GM12878 (cell line): ENCODE measurements at places on chromosomes 3 and 15.

DNA sequence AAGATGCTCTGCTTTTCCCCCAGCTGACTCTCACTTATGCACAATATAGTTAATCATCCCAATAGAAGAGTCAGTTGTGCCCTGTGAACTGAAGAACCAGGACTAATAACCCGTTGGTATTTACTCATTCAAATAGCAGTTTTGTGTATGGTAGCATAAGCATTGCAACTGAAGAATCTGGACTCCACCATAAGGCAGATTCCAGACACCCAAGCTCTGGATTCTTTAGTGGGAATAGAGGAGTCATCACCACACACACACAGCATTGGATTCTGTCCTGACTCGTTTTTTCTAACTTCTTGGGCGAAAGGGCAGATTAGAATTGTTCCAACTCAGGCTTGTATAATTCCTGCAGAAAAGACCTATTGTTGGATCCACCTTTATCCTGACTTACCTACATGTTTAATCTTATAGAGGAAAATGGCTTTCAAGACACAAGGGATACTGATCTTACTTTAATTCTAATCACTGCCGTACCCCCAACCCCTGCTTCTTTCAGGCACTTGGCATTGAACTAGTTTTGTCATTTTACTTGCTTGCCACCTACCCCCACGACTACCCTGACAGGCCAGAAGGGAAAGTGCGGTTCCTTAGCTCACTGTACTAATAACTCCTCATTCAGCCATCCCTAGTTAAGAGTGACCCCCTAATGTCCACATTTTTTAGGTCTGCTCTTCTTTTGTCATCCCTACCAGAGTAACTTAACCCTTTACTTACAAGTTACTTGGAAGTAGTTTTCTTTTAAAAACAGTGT lies 42.3 kb downstream of the NKIRAS1 start:
- no peak overlapping the region for H3K27ac ChIP-seq
- peaks cover 5% of the 10 kb centered on the region; the same call in 1 of the 2 replicates for H3K36me3 ChIP-seq
- DNase-seq, result no peak
- H3K4me3 ChIP-seq, result no peak overlapping the region
- no peaks in the 10 kb centered on the region for H3K4me1 ChIP-seq

GRCh38 chr15:33445984-33446383 lies 135.2 kb downstream of the RYR3 start:
- no peaks in the 10 kb centered on the region for H3K36me3 ChIP-seq
- H3K4me3 ChIP-seq, result no peak overlapping the region

GRCh38 chr15:86654501-86654900 lies 574.8 kb downstream of the AGBL1 start:
- H3K4me3 ChIP-seq, result no peak overlapping the region
- H3K27ac ChIP-seq, result no peak overlapping the region
- no peak for DNase-seq

DNA sequence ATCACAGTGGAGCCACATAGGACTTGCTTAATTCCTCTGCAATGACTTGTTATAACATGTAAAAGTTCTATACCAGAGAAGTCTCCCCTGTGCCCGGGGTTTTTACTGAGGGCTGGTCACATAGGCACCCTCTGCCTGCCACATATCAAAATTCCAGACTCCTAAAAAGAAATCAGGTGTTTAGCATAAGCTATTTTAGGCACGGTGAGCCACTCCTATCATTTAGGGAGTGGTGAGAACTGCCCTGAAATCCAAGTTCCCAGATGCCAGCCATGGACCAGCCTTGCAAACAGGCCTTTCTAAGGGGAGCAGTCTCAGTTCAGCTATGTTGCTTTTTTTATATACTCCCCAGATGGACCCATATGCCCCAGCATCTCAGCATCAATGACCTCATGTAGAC lies 130.3 kb downstream of the THSD4 start:
- no peaks in the 10 kb centered on the region for H3K4me1 ChIP-seq
- no peaks in the 10 kb centered on the region for H3K27me3 ChIP-seq
- H3K4me3 ChIP-seq, result no peak overlapping the region
- no peak overlapping the region for H3K27ac ChIP-seq
- H3K36me3 ChIP-seq, result no peaks in the 10 kb centered on the region

- no peaks in the 10 kb centered on the region for H3K36me3 ChIP-seq
- H3K27me3 ChIP-seq, result no peaks in the 10 kb centered on the region
- H3K27ac ChIP-seq, result peak overlapping the region; percentile 75; the same call in 1 of the 2 replicates
- H3K4me1 ChIP-seq, result peaks cover 3% of the 10 kb centered on the region; the same call in 1 of the 2 replicates
- peak overlapping the region; percentile 99 for H3K4me3 ChIP-seq
Measured at GRCh38 chr15:76309601-76310330, 1.5 kb downstream of the ETFA start.

GRCh38 chr15:62901909-62902546 lies 140.5 kb upstream of the TPM1 start:
- H3K27me3 ChIP-seq, result no peaks in the 10 kb centered on the region
- no peak for DNase-seq
- no peaks in the 10 kb centered on the region for H3K36me3 ChIP-seq
- H3K4me1 ChIP-seq, result no peaks in the 10 kb centered on the region
- no peak overlapping the region for H3K27ac ChIP-seq
- H3K4me3 ChIP-seq, result no peak overlapping the region

DNA sequence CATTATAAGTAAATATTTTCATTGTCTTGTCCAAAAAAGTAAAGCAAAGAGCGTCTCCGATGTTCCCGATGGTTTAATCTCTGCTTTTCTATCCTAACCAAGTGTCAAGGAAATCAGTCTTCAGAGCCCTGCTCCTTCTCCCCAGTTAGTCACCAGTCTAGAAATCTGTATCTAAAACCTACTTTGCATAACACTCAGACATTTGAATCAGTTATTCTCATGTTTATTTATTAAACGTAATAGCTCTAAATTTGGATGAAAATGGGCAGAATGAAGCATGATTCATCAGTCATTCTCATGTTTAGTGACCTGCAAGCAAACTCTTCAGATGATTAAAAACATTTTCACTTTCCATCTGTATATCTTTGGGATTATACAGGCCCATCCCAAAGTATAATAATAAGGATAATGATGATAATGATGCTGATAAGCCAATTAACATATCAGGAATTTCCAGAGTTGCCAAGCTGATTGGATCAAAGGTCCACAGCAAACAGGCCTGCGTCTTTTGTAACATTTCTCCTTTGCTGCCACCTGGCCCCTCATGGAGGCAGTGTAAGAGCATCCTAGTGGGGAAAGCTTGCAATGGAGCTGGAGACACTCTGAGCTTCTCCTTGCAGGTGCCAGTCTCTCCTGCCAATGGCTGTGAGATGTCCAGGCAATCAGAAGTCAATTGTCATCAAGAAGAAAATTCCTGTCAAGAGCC lies 273.9 kb downstream of the IGSF11 start:
- no peak for DNase-seq
- H3K4me1 ChIP-seq, result no peaks in the 10 kb centered on the region
- H3K4me3 ChIP-seq, result no peak overlapping the region
- H3K36me3 ChIP-seq, result no peaks in the 10 kb centered on the region

GRCh38 chr3:10501664-10502052 lies 3.7 kb downstream of the ATP2B2 start:
- no peaks in the 10 kb centered on the region for H3K36me3 ChIP-seq

GRCh38 chr15:52406601-52407000 lies 111.0 kb upstream of the MYO5C start:
- no peaks in the 10 kb centered on the region for H3K4me1 ChIP-seq
- no peak overlapping the region for H3K4me3 ChIP-seq
- H3K36me3 ChIP-seq, result no peaks in the 10 kb centered on the region; the same call in 1 of the 2 replicates
- no peaks in the 10 kb centered on the region for H3K27me3 ChIP-seq
- no peak overlapping the region for H3K27ac ChIP-seq
- DNase-seq, result no peak

- H3K36me3 ChIP-seq, result no peaks in the 10 kb centered on the region
- no peak overlapping the region for H3K27ac ChIP-seq
- DNase-seq, result no peak
Measured at GRCh38 chr15:61339516-61339915, 110.4 kb upstream of the RORA start.

DNA sequence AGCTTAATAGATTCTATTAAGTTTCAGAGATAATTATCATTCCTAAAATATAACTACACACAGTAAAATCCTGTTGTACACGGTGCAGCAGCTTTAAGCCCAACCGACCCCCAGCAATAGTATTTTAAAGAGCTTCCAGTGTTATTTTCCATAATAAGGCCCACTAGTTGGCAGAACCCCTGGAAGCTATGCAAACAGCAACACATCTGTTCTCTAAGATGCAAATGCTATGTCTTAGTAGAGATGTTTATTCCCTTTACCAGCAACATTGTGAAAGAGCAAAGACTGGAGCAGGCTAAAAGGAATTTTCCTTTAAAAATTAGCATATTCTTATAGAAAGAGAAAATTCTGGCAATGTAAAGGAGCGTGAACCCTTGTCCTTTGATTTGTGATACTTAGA lies 819.7 kb upstream of the ALCAM start:
- H3K36me3 ChIP-seq, result no peaks in the 10 kb centered on the region
- no peak for DNase-seq
- H3K27ac ChIP-seq, result no peak overlapping the region

DNA sequence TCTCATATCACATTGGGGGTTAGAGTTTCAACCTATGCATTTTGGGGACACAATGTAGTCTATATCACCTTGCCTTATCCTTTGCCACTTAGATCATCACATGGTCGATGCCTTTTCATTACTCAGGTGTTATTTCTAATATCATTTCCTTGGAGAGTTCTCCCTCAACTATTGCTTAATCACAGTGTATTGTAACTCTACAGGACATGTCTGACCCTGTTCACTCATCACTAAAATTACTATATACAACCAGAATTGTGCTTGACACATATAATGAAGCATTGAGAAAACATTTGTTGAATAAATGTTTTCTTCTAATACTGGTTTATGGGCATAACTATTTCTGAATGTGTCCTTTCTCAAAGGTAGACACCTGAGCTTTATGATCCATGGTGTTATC lies 207.4 kb downstream of the EPHA6 start:
- no peak overlapping the region for H3K4me3 ChIP-seq
- H3K27me3 ChIP-seq, result no peaks in the 10 kb centered on the region
- no peaks in the 10 kb centered on the region for H3K4me1 ChIP-seq
- H3K27ac ChIP-seq, result no peak overlapping the region

DNA sequence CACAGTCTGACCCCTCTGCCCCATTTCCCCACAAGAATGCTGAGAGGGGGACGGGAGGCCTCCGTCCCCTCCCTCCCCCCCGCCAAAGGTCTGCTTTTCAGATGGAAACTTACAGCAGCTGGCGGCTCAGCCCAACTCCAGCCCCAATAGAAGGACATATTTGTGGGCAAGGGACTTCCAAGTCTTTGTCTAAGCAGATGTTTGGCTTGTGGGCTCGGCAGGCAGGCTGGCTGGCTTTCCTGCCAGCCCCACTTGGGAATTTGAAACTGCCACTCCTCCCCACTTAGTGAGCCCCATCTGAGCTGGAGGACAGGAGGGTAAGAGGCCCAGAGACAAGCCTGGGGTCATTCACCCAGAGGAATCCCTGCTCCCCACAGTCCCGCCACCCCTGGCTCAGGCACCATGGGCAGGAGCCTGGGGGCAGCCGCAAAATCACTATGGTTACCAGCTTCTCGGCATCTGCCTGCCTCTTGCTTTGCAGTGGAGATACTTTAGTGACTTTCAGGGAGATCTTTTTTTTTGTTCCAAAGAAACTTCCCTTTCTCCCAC lies 53.6 kb downstream of the LMCD1 start:
- H3K4me1 ChIP-seq, result no peaks in the 10 kb centered on the region
- no peak overlapping the region for H3K4me3 ChIP-seq
- DNase-seq, result no peak
- no peak overlapping the region for H3K27ac ChIP-seq
- no peaks in the 10 kb centered on the region for H3K36me3 ChIP-seq

DNA sequence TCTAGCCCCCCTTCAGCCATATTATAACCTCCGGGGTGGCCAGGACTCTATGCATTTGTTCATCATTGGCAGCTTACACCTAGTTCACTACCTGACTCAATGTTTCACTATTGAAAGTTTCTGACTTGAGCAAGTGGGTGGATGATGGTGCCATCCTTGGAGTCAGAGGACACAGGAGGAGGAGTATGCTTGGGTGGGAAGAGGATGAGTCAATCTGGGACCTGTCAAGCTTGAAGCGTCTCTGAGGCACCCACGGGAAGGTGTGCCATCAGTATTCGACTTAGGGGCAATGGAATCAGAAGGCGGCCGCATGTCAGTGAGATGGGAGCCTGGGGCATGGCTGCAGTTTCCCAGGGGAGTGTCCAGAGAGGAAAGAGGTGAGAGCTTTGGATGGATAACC lies 133.3 kb downstream of the EPHB1 start:
- H3K4me3 ChIP-seq, result no peak overlapping the region
- H3K4me1 ChIP-seq, result peaks cover 27% of the 10 kb centered on the region
